Hematopoietic multipotent progenitor cell treated with erythropoietin and hydrocortisone succinate and interleukin-3 and kit ligand, for 6 days (in vitro differentiated cells): ENCODE measurements at places on chromosomes 6 and 20.
A peak's percentile ranks its signal among the peaks of the same experiment; 100 is the strongest.

GRCh38 chr6:11123978-11124377, 12.5 kb upstream of the ERVFRD-1 start:
- no peak for DNase-seq

DNA sequence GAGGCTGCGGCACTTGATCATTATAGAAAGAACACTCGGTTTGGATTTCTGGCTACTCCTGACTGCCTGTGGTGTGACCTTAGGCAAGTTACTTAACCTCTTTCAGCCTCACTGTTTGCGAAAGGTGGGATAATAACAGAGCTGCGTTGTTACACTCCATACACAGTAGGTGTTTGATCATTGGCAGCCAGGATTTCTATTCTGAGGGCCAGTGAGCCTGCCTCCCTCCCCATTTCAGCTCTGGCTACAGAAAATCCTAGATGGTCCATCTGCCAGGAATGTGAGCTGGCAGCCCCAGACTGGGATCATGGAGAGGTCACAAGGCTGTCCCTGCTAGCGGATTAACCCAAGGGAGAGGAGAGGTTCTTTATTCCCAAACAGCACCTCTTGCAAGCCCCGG, 2.7 kb downstream of the KCNB1 start:
- no peak for DNase-seq

DNA sequence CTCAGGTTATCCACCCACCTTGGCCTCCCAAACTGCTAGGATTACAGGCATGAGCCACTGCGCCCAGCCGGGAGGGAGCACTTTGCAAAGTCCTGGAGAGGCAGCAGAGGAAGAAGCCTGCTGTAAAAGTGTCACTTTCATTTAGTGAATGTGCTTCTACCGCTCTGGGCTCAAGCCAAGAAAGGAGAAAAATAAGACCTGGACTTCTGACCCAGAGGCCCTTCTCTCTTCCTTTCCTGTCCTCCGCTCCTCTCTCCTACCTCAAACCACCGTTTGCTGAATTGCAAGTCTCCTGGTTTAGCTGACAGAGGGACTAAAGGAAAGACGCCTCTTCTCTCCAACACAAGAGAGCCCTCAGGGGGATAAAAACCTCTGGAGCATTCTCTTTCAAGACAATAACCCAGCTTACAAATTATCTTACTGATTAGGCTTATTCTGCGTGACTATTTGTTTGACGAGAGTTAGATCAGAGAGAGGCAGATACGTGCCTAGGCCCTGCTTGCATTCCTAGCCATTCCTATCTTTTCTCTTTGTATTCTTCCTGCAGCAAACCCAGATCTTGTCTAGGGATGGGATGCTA, 84.2 kb upstream of the SLC22A23 start:
- no peak for DNase-seq

DNA sequence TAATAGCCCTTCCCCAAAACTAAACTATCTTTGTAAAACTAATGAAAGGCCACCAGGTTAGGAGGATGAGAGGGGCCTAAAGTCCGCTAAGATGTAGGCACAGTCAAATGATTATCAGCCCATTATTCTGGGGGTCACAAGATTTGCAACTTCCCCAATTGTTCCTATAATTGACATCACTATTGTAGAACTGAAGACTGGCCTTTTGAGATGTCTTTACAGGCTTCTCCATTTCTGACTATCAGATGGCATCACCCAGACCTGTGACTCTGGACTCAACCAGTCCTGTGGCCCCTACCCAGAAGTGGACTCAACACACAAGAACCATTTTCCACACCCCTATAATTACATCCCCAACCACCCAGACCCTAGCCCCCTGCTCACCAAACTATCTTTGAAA, 61.5 kb upstream of the MAP7 start:
- no peak for DNase-seq

DNA sequence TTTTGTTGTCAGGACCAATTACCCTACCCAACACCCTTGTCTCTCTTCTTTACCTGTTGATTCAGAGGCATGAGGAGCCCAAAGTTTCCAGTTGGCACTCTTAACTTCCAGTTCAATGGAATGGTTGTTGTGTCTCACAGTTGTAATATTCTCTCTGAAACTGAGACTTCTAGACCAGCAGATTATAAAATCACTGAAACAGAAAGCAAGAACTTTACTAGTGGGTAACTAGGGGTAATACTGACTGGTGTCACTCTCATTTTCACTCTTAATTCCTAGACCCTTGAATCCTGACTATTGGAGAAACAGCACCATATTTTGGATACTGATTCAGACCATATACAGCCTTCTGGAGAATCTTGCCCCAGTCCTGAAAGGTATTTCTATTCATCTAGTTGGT, 140.2 kb upstream of the MMS22L start:
- DNase-seq, result no peak

DNA sequence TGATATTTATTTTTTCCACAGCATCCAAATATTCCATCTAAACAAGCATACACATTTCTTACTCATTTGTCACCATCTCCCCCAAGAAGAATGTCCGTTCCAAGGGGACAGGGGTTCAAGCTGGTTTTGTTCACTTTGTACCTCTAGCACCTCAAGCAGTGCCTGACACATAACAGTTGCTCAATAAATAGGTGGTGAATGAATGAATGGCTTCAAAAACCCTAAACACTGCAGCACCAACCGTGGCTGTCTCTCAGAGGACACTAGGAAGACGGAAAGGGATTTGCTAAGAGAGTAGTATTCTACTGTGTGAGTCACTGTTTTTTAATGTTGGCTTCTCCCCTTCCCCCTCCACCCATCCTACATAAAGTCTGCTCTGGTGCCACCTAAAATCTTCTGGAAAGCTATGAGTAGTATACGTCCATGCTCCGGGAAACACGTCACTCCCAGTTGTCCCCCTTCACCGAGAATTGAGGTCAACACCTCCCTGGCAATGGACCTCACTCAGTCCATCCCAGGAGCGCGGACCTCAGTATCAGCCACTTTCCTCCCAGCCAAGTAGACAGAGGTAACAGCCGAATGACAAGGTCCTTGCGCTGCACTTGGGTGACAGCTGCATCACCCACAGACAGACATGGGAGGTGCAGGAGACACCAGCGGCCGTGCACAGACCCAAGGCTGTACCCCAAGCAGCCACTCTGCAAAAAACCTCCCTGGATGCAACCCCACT, 107.4 kb downstream of the PREX1 start:
- DNase-seq, result no peak

GRCh38 chr6:142544199-142544838, 242.5 kb downstream of the ADGRG6 start:
- DNase-seq, result no peak

GRCh38 chr6:135880066-135880972, 28.8 kb downstream of the PDE7B start:
- DNase-seq, result peak; percentile 11

DNA sequence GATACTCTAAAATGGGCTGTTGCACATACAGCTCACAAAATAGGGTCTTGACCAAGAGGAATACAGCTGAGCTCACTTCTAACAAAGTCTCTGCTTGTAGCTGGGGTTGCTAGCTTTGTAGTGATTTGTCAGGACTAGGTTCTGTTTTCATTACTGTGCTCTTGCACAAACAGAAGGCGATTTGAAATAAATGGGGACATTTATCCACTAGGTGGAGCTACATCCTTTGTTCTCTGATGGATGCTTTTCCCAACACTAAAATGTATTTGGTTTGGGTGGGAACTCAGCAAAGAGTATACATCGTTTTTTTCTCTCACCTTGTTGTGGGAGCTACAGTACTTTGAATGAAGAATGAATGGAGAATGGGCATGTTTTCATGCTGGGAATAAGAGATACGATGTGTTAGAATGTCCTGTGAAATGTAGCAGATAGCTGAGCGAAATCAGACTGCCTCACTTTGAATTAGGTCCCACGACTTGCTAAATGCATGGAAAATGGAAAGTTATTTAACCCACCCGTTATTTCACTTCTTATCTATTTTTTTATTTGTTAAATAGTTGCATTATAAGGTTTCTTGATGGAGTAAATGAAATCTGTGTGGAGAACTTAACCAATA, 494.7 kb upstream of the MAP3K7 start:
- peak; percentile 68 for DNase-seq
